Trophoblast cell (in vitro differentiated cells and primary cell): ENCODE measurements at places on chromosomes 1 and 21.

- DNase-seq: no peak
These were observed 30.3 kb downstream of the SERTAD4 start for GRCh38 chr1:210262897-210263272.

DNA sequence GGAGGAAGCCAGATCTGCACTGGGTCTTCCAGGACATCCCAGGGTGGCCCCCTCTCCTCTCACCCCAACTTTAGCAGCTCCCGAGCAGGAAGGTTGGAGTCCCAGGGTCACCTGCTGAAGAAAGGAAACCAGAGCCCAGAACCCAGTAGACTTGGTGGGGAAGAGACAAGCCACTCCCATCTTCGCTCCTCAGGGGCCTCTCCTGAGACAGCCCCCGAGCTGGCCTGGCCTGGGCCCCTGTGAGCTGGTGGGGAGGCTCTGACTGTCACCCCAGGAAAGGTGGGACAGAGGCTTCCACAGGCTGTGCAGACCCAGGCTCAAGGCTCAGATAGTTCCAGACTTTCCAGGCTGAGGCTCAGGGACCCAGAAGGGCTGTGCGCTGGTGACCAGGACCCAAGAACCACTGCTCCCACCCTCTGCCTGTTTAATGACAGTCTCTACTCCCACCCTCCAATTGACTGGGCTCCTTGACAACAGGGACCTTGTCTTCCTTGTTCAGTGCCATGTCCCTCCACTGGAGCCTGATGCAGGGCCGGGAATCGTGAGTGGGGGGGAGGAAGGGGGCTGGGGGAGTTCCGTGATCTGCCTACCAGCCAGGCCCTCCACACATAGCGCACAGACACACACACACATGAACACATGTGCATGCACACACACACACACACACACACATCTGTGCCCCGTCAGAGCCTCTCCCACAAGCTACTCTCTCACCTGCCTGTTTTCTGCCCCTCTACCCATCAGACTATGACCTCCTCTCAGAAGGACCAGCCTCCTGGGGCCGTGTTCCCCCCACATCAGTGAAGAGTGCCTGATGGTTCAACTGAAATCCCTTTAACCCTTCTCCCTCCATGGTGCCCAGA, 401.2 kb downstream of the MATN1 start:
- DNase-seq: no peak

DNA sequence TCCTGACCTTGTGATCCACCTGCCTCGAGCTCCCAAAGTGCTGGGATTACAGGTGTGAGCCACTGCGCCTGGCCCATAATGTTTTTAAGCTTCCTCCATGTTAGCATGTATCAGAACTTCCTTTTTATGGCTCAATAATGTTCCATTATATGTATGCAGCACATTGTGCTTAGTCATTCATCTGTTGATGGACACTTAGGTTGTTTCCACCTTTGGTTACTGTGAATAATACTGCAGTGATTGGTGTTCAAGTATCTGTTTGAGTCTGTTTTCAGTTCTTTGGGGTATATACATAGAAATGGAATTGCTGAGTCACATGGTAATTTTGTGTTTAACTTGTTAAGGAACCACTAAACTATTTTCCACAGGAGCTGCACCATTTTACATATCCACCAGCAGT, 17.7 kb downstream of the CMPK1 start:
- no peak for DNase-seq

- peak; percentile 43 for DNase-seq
These were observed 72.9 kb downstream of the SKI start for GRCh38 chr1:2300851-2301606.
